ENCODE measurements at places on chromosomes 1 and 21. TPM values are rescaled to one million over a fixed set of nuclear protein-coding genes. Genes with fewer than 3 reads are reported as not detected.

CDA gene
- total RNA-seq, result 52.8 TPM

TPTE gene
- total RNA-seq, result not detected

CHIA gene
- not detected for total RNA-seq

ATP1A2 gene
- under 0.01 TPM for total RNA-seq

PTPRU gene
- total RNA-seq, result 33.5 TPM
